ENCODE measurements at places on chromosomes 3 and 15. TPM values are rescaled to one million over a fixed set of nuclear protein-coding genes. Genes with fewer than 3 reads are reported as not detected.

GDPGP1 gene
- 8.0 TPM for total RNA-seq

MITF gene
- total RNA-seq, result 11.6 TPM

C3orf70 gene
- total RNA-seq, result 1.4 TPM

MCTP2 gene
- 16.3 TPM for total RNA-seq

ZDHHC3 gene
- 61.2 TPM for total RNA-seq
